ENCODE measurements at places on chromosomes 6 and 20. TPM values are rescaled to one million over a fixed set of nuclear protein-coding genes. Genes with fewer than 3 reads are reported as not detected.

GRCh38 chr20:3237958-3238615, 903 bp downstream of the SLC4A11 start:
- no peaks in the 10 kb centered on the region for H3K36me3 ChIP-seq
- peaks cover 9% of the 10 kb centered on the region for H3K27me3 ChIP-seq
- H3K4me3 ChIP-seq = peak overlapping the region; percentile 92
- DNase-seq = no peak

Gene TSBP1
- not detected for total RNA-seq

DNA sequence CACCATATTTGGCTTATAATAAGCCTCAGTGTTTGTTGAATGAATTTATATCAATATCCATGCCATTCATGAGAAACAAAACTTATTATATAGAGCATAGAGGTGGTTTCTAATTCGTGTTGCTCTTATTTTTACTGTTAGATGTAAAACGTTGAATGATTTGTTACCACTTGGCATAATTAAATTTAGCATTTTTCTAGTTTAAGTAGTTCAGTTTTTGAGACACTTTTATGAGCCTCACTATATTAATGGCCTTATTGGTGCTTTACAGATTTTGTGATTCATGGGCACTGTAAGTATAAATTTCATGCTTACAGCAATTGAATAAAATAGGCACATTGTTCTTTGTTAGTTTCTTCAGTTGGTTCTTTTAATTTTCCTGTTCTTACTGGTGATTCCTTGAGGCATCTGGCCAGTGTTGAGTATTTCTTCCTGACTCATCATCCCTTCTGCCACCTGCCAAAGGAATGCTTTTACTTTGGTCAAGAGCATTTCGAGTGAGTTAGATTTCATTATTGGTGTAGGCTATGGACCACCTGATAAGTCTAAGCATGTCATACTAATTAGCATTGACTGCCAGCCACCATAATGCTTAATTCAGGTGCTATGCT, 34.8 kb downstream of the CDKAL1 start:
- no peaks in the 10 kb centered on the region for H3K36me3 ChIP-seq
- DNase-seq = no peak
- no peaks in the 10 kb centered on the region for H3K4me1 ChIP-seq
- no peak overlapping the region for H3K27ac ChIP-seq
- H3K27me3 ChIP-seq = no peaks in the 10 kb centered on the region

Gene TINAG
- total RNA-seq = not detected

GRCh38 chr20:62730481-62730880, 21.8 kb downstream of the NTSR1 start:
- H3K27me3 ChIP-seq = no peaks in the 10 kb centered on the region
- H3K4me3 ChIP-seq = no peak overlapping the region
- no peaks in the 10 kb centered on the region for H3K36me3 ChIP-seq
- H3K27ac ChIP-seq = no peak overlapping the region
- no peak for DNase-seq
- H3K4me1 ChIP-seq = no peaks in the 10 kb centered on the region

- H3K36me3 ChIP-seq = no peaks in the 10 kb centered on the region
- H3K4me3 ChIP-seq = no peak overlapping the region
- H3K4me1 ChIP-seq = no peaks in the 10 kb centered on the region
Observed at GRCh38 chr6:150293423-150294173, 75.2 kb upstream of the IYD start.

DNA sequence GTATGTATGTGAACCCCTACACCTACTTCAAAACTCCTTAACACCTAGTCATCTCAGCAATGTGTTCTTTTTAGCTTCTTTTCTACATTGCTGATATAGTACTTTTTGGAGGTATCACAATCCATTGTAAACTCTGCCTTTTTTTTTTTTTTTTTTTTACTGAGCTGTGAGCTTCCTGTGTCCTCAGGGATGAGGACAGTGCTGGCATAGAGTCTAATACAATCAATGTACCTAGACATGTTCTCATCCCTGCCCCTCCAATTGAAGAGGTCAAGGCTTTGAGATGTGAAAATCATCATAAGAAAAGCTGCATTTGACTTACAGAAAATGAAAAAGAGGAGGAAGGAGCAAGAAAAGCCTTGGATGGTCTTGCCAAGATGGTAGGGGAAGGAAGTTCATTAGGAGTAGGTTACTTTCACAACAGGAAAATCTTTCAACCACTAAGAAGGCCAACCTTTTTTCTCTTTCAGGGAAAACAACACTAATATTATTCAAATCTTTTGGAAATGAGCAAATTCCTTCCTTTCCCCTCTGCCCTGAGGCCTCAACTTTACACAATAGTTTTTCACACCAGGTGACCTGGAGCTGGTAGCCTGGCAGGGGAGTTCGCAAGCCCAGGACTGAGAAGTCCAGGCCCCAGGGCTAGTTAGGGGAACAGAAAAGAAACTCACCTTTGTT, 2.8 kb upstream of the JARID2 start:
- no peak overlapping the region for H3K27ac ChIP-seq
- no peaks in the 10 kb centered on the region for H3K36me3 ChIP-seq
- no peak overlapping the region for H3K4me3 ChIP-seq
- DNase-seq = no peak
- H3K4me1 ChIP-seq = peaks cover 5% of the 10 kb centered on the region
- H3K27me3 ChIP-seq = no peaks in the 10 kb centered on the region

DNA sequence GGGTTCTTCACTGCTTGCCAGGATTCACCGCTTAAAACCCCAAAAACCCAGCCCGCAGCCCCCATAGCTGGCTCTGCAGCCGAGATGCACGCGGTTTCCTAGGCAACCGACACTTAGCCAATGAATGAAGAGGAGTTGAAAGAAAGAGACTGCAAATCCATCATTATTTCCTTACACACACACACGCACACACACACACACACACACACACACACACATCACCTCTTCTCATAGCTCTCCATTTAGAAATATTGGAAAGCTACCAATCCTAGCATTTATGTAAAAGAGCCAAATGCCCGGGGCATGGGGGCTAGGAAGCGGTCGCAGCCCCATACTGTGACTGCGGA, 3.4 kb upstream of the TUBB2B start:
- peak overlapping the region; percentile 58 for H3K4me3 ChIP-seq
- no peak for DNase-seq

Data from ascending aorta (tissue), 2 donors.